Kasumi-1 (cell line): ENCODE measurements at places on chromosomes 4 and X.

- DNase-seq: no peak
Observed at GRCh38 chr4:107834241-107834794, 9.6 kb downstream of the SGMS2 start.

- peak; percentile 89 for DNase-seq
Observed at GRCh38 chr4:15400981-15401671, 26.7 kb upstream of the C1QTNF7 start.

- no peak for DNase-seq
Observed at GRCh38 chr4:143287572-143287923, 49.1 kb upstream of the GAB1 start.

DNA sequence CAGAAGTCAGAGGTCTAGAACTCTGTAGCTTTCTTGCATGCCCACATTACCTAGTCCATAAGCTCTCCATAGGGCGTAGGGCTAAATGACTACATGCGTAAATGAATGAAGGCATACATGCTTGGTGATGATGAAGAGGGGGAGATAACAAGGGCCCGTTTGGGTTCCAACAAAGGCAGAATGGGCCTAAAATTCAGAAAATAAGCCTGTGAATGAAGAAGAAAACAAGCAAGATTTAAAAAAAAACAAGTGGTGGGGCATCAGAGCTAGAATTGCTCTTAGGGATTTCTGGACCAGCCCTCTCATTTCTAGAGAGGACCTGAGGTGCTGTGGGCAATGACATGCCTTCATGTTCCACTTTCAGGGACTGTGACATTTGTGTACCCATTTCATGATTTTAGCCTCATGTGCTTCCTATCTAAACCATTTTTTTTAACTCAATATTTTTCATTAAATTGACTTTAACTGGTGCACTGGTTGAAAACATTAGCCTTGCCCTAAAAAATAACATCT is 12.1 kb downstream of the GPRIN3 start:
- no peak for DNase-seq

DNA sequence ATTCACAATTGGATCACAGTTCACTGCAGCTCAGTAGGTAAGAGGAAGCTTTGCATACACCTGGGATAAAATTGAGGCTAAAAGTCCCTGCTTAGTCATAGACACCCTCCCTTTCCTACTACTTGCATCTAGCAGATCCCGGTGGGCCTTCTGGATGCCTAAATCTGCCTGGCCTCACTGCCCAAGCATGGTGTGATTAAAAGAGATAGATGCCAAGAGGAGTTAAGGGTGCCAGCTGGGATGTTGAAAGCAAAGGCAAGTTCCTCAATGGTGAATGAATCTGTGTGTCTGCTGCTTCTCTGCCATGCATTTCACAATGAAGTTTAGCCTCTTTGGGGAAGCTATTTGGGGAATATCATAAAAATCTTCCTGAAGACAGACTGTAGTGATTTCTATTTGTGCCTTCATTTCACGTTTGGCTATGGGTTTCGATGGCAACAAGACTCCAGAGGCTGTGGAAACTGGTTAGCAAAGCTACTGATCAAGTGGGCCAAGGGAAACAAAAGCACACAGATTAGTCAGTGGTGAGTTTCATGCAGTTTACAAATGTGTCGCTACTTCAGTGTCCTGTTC is 534.0 kb downstream of the ANKRD50 start:
- no peak for DNase-seq

GRCh38 chr4:95193391-95194224 is 355.2 kb downstream of the UNC5C start:
- no peak for DNase-seq

DNA sequence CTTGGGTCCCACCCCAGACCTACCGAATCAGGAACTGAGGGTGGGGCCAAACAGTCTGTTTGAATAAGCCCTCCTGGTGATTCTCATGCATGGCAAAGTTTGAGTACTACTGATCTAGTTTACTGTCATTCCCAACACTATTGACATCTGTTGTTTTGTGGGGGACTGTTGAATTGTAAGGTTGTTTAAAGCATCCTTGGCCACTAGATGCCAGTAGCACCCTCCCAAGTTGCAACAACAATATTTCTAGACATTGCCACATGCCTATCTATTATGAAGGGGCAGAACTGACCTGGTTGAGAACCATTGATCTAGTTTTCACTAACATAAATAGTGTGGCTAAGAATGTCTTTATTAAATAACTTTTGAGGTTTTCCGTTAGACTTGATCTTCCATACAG is 15.1 kb downstream of the TAF9B start:
- DNase-seq: peak; percentile 9

GRCh38 chrX:129726307-129727111 is 12.3 kb upstream of the XPNPEP2 start:
- peak; percentile 11 for DNase-seq

GRCh38 chr4:139958739-139959098 is 195.3 kb downstream of the MAML3 start:
- DNase-seq: no peak

DNA sequence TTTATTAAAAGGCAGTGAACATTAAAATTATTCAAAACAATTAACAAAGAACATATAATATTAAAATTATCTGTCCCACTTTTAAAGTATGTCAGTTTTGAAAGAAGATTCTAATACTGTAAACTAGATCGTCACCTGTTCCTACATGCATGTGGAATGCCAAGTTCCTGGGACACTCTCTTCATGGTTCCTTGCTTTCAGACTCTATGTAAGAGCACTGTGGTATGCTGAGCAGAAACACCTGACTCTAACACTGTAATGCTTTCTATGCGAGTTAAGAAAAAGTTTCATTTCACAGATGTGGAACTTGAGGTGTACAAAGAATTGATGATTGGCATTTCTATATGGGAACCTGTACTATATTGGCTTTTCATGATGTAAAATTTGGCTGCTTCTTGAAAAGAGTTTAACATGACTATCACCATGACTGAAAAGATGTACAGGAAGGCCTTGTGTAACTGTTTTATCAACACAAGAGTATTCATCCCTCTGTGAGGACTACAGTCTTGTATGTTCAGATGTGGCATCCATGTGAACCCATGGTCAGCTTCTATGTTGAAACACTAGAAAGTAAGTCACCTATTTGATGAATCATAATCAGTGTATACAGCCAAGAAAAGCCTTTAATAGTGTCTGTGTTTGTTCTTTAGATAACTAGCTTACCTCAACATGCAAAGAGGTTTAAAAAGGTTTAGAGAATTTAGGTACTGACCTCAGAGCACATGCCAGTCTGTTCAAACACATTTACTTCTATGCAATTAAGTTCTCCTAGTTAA is 354.5 kb downstream of the ARHGAP24 start:
- DNase-seq: no peak

DNA sequence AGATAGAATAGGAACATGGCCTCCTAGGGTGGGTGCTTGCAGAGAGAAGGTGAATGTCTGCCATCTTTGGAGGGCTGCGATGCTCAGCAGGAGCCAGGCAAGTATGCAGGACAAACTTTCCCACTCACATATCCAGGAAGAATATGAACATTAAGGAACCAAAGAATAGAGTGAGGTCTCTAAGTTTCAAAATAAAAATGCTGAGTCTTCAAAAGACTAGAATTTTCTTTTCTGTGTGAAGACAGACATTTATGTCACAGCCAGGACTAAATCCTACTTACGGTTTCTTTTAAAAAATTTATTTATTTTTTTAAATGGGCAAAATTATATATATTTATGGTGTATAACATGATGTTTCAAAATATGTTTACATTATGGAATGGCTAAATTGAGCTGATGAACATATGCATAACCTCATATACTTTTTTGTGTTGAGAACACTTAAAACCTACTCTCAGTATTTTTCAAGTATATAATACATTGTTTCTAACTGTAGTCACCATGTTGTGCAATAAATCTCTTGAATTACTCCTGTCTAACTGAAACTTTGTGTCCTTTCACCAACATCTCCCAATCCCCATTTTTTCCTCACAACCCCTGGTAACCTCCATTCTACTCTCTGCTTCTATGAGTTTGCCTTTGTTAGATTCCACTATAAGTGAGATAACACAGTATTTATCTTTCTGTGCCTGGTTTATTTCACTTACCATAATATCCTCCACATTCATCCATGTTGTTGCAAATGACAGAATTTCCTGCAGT is 177.8 kb upstream of the HAND2 start:
- DNase-seq: no peak

GRCh38 chr4:127965803-127966175 is 583 bp downstream of the ABHD18 start:
- DNase-seq: peak; percentile 39

DNA sequence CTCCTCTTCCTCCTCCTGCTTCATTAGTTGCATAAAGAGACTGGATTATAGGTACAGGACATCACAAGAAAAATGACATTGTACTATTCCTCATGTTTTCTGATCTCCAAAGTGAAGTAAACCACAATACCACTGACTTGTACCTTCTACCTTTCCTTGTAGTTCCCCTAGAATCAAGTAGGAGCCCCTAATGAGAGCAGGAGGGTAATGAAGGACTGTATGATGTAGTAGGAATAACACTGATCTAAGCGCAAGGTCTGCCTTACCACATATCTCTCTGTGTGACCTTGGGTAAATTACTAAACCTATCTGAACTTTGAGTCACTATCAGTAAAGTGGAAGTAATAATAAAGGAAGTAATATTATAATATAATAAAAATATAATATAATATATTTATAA is 3.6 kb downstream of the VSIG4 start:
- DNase-seq: no peak

GRCh38 chr4:23631255-23631950 is 258.4 kb downstream of the PPARGC1A start:
- DNase-seq: no peak

DNA sequence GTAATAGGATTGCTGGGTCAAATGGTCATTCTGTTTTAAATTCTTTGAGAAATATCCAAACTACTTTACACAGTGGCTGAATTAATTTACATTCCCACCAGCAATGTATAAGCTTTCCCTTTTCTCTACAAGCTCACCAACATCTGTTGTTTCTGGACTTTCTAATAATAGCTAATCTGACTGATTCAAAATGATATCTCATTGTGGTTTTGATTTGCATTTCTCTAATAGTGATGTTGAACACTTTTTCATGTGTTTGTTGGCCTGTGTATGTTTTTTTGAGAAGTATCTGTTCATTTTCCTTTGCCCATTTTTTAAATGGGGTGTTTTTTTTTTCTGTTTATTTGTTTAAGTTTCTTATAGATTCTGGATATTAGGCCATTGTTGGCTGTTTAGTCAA is 659.0 kb upstream of the GNPDA2 start:
- DNase-seq: no peak

DNA sequence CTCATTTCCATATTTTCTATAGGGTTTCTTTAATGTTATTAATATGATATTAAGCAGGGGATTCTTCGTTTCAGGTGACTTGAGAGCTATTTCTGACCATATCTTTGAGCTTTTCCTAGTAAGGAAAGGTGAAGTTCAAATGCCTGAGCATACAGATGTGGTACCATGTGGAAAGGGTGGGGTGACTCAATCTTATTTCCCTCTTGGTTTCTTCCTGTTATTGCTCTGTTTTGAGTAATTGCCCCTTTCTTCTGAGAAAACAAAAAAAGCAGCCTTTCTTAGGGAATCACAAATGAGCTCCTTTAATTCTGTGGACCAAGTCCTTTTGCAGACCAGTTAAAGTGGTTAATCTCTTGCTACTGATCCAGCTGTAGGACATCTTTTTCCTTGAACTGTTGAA is 41.0 kb upstream of the AGA start:
- DNase-seq: no peak

DNA sequence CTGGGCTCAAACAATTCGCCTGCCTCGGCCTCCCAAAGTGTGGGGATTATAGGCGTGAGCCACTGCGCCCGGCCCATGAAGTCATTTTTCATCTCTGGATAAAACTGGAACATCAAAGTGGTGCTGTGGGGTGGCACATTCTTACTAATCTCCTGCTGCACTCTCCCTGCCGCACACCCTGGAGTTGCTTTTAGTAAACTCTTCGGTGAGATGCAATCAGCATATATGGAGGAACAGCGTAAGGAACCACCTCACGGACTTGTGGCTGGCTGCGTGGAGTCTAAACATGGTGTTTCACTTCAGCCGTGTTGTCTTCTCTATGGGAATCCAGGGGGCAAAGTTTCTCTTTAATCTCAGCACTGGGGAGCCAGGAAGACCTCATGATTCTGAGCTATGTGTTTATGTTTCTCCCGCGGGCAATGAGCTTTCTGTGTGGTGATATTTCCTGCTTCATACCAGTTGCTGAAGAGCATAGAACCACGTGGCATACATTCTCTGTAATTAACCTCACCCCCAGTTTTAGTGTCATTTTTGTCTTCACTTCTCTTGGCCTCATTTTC is 2.1 kb upstream of the RHOH start:
- DNase-seq: no peak
